ENCODE measurements at places on chromosomes 12 and 14.

DNA sequence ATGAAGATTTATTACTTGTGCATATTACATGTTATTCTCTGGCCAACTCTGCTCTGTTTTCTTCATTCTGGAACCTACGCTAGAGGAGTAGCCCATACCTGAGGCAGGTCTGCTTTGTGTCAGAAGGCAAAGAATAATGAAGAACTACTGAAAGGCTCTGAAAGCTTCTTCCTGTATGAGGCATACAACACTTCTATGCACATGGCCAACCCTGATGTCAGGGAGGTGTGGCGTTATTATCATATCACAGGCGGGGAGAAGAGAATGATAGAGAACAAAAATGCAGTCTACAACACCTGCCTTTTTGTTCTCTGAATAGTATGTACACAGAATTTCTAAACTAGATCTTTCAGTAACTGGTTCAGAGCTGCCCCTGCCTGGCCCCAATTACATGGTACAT lies 32.5 kb upstream of the CRY1 start:
- peak; percentile 60 for DNase-seq

DNA sequence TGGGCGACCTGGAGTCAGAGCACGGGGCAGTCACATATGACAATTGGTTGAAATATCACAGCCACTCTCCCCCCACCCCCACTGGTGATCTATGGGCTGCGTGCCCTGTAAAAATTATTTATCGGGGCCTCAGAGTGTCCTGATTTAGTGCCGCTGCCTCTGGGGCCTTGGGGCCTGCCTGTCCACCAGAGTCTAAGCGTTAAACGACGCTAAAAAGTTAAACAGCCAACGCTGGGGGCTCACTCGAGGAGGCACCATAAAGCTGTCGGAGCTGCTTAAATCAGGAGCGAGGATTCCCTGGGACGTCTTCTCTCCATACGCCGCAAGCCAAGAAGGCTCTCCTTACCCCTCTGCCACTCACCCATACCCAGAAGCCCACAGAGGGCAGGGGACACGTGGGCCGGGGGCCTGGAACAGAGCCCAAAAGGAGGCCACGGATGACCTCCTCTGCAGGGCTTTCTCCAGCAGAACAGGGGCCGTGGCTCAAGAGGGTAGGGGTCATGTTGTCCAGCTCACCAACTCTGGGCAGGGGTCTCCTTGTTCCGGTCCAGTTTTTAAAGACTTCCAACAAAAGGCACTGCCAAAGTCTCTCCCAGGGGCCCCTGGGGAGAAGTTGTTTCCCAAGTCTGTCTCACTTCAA lies 42.2 kb downstream of the SMUG1 start:
- no peak for DNase-seq

DNA sequence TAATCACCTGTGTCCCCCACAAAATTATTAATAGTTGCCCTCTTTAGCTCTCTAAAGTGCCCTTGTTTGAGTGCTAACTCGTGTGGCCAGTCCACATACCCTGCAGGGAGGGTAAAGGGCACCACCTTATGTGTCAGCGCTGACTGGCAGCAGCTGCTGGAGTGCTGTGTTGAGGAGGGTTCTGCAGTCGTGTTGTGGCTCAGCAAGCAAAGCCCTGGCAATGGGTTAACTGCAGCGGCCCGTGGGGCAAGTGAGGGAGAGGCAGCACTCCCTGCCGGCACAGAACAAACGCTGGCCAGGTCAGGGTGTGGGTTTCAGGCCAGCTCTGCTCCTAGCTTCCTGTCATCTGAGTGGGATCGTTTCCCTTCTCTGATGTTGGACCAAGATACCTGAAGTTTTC lies 369.8 kb downstream of the CACNA1C start:
- DNase-seq = no peak

- peak; percentile 68 for DNase-seq
These were observed at the start of gene PXN for GRCh38 chr12:120265473-120266179. Gene PXN, minus strand, starts transcription at chr12:120265730. Its CDS starts 101 bp downstream, at chr12:120265629.

DNA sequence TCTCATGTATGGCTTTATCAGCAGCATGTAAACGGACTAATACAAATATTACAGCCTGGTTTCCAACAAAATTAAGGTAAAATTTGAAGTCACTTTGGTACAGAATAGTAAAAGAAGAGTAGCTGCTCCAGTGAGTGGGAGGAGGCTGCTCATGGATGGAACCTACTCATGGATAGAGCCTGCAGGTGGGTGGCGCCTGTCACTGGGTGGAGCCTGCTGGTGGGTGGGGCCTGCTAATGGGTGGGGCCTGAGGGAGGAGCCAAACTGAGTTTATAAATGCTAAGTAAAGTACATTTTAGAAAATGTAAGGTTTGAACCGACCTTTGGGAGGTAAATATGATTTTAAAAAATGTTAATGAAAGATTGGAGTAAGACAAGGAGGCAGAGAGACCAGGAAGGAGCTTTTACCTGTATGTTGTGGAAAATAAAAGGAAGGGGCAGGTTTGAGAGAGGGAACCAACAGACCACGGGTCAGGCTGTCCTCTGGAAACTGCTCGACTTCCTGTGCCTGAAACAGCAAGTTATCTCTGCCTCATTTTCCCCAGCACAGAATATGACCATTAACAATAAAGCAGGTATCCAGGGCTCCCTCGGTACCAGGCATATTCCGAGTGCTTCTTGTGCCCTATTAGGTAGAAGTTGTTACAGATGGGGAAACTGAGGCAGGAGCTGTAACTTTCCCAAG lies 55.9 kb upstream of the SEL1L start:
- no peak for DNase-seq

DNA sequence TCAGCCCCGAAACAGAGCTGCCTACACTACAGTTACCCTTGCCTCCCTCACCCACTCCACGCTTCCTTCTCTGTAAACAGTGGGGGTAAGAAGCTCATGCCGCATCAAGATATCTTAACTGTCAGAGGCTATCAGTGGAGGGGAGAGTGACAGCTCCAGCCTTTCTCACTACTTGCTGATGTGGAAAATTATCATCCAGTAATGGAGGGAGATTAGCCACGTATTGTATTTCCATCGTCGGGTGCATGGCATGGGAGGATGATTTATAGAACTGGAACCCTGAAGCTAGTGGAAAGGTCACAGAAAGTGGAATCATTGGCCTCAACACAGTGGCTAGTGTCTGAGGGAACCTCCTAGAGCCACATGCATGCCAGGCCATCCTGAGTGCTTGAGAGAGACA lies 270.9 kb upstream of the FKBP4 start:
- DNase-seq = no peak

GRCh38 chr12:51714666-51715065 lies 123.6 kb downstream of the SCN8A start:
- no peak for DNase-seq

DNA sequence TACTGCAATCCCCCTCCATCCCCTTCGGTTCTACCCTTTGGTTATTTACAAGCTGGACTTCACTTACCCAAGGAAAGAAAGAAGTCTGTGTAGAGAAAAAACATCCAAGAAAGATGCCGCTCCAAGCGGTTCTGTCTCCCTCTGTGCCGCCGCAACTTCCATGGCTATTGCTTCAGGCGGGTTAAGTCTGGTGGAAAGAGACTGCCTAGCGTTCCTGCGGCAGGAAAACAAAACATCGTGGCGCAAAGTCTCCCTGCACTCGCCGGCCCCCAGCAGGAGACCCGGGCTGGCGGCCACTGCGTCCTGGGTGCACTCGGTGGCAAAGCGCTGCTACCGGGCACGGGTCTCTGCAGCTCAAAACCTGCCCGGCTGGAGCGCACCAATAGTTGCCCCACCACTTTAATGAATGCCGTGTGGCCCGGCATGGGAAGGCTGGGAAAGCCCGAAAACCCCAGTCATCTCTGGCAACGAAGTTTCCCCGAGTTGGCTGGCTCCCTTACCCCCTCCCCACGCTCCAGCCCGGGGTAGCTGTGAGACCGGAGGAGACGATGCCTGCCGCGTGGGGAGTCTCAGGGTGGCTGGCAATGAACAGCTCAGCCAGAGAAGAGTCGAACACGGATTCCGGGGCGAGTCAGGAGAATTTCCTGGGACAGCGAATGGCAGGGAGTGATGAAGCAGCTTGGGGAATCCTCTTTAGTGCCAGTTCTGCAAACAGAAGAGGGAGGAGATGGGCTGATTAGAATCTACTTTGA lies 3.5 kb upstream of the KCNK10 start:
- DNase-seq = peak; percentile 20

- DNase-seq = no peak
These were observed 27.0 kb downstream of the SERPINA3 start for GRCh38 chr14:94638961-94639817.

DNA sequence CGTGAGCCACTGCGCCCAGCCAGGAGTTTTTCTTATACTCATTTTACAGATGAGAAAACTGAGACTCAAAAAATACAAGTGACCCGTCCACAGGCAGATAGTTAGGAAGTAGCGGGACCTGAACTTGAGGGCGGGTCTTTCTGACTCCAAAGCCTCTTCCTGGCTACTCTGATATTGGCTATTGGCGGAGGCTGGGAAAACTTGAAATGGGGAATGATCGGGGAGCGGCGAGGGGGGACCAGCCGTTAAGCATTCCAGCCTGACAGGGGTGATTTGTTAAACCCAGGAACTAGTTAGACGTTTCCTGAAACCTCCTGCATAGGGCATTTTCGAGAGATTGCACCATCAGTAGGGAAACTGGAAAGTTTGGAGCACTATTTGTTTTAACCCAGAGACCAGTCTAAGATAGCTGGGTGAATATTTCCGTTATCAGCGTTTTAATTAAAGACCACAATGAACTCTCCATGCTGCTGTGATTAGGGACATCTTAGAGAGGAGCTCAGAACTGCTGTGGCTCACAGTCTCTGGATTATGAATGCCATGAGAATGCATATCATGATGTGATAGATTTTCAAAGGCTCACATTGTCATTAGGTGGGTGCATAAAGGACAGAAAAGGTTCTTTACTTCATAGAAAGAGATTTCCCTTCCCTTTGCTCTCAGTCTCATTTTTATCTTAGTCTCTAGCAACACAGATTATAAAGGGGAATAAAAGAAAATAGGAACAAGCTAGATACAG lies 2.5 kb downstream of the NR1H4 start:
- DNase-seq = no peak

- no peak for DNase-seq
These were observed 110.0 kb downstream of the ADCK1 start for GRCh38 chr14:77909911-77910310.

- no peak for DNase-seq
These were observed 161.3 kb downstream of the GXYLT1 start for GRCh38 chr12:41983394-41983793.

- DNase-seq = no peak
These were observed 41.4 kb downstream of the FBXL14 start for GRCh38 chr12:1552911-1553491.

DNA sequence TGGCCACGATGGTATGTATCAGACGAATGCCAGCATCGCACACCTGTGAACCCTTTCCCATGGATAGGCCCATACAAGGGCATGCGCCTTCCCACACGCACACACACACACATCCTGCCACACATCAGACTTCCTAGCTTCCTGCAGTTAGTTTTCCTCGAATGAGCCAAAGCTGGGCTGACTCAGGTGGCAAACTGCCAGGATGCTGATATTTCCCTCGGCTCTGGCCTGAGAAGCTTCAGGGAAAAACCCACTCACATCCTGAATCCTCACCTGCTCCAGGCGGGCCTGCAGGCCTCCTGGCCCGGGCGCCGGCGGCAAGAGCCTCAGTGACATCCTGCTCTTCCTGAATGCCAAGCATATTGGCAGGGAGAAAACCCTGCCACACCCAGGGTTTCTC lies 22.4 kb downstream of the CALM1 start:
- no peak for DNase-seq

DNA sequence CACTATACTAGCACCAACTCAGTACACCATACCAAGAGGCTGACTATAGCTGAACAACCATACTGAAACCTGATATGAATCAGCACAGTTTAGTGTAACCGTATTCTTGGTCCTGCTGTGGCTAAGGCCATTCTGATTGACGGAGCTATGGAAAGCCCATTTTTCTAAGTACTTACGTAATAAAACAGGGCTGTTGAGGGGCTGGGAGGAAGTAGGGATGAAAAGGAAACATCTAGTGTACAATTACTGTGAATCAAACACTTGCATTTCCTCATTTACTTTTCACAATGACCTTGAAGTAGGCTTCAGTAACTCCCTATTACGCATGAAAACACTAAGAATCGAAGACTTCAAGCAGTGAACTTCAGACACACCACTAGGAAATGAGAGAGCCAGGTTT lies 198.2 kb downstream of the BTG1 start:
- no peak for DNase-seq

- DNase-seq = no peak
These were observed 193.3 kb upstream of the C14orf180 start for GRCh38 chr14:104386151-104386841.

DNA sequence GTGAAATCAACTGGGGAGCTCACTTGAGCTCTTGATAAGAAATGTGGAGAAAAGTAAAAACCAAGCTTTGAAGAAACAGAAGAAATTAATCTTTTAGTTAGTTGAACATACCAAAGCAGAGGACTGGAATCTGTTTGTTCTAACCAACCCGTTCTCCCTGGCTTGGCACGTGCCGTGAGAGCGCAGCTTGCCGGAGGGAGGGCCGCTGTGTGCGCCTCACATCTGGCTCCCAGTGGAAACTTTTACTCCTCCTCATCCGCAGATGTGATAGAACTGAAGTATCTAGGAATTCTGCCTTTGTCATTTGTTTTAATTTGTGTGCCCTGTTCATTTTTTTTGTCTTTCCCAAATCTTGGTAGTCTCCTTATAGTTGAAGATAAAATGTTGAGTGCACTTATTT lies 64.9 kb downstream of the DDX51 start:
- DNase-seq = no peak

DNA sequence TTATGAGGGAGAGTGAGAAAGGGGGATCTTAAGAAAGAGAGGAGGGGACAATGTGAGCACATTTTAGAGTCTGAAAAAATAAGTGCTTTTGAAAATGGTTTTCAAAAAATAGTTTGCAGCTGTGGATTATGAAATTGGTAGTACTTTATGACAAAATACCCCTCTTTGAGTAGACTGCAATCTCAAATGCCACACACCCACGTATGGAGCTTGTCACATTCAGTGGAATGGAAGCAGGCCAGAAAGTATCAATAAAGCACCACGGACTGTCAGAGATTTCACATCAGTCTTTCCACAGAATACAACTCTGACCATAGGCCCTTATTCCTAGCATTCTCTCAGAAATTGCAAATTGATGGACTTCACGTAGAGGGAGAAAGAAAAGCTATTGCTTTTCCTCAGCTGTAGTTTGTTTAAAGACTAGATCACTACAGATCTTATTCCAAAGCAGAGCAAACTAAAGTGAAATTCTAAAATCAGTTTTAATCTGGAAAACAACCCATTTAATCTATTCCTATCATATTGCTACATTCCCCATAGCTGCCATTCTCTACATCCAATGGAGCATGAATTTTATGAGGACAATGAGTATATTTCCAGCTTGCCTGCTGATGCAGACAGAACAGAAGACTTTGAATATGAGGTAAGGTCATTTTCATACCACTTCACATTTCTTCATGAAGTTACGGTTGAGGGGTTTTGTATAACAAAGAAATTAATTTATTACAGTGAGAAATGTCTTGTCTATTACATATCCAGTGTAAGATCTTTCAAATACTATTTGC lies 321.3 kb downstream of the PDZRN4 start:
- no peak for DNase-seq

- no peak for DNase-seq
These were observed 23.2 kb downstream of the LGALS3 start for GRCh38 chr14:55152052-55152753.

GRCh38 chr14:81222126-81222525 lies 1.4 kb upstream of the GTF2A1 start:
- no peak for DNase-seq
